ENCODE measurements at places on chromosomes 13 and 19.
A peak's percentile ranks its signal among the peaks of the same experiment; 100 is the strongest.

- DNase-seq = no peak
Observed at GRCh38 chr13:34465423-34465922, 476.6 kb upstream of the NBEA start.

DNA sequence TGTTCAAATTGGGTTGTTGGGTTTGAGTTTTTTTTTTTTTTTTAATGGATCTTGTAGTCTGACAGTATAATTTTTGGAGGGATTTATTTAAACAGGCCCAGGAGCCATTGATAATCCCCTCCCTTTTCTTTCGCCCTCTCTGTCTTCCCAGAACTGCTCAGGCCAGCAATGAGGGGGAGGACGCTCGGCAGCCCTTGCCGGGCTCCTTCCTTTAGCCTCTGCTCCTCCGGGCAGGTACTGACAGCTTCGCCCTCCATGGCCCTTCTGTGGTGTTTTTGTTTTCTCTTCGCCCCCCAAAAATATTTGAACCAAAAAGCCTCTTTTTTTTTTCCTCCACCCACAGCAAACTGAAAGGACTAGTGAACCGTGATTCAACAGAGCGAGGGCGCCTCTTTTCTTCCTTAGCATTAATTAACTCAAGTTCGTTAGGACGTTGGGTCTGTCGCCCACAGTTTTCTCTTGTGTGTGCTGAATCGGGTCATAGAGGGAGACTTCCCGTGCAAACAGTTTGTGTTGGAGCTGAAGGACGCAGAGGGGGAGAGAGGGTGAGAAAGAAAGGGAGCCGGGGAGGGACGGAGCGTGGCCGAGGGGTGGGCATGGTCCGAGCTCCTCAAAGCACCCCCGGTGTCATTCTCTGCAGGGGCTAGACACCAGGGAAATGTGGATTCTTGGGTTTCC is 21.5 kb downstream of the NFIX start:
- peak; percentile 12 for DNase-seq

GRCh38 chr19:31553846-31554215 is 204.6 kb upstream of the TSHZ3 start:
- no peak for DNase-seq

- DNase-seq = no peak
Observed at GRCh38 chr19:35397064-35397463, 26.2 kb downstream of the GPR42 start.

DNA sequence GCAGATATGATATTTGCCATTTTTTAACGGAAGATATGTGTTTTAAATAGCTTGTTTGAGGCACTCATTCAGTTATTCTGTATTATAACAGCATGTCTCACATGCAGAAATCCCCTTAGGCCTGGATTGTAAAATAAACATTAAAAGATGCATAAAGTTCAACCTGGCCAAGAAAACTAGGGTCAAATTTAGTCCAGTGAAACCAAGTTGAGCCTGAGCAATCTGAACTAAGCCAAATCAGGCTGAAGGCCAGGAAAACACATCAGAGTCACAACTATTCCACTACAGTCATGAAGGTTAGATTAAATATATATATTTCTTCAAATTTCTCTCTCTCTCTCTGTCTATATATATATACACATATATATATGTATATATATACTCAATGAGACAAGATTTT is 504.8 kb downstream of the SLITRK1 start:
- no peak for DNase-seq

DNA sequence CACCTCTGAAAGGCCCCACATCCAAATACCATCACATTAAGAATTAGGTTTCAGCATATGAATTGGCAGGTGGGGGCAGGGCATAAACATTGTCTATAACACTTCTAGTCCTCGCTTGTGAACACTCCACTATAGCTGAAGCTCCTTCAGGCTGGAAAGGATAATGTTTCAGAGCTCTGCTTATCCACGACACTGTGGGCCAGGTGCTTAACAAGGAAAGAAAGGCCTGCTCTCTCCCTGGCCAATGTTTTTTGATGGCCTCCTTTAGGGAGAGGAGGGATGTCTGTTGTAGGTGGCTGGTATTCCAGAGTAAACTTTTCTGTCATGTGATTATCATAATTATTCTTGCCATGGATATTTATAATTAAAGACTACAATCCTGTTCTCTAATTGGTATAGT is 86.4 kb downstream of the CCNA1 start:
- no peak for DNase-seq

DNA sequence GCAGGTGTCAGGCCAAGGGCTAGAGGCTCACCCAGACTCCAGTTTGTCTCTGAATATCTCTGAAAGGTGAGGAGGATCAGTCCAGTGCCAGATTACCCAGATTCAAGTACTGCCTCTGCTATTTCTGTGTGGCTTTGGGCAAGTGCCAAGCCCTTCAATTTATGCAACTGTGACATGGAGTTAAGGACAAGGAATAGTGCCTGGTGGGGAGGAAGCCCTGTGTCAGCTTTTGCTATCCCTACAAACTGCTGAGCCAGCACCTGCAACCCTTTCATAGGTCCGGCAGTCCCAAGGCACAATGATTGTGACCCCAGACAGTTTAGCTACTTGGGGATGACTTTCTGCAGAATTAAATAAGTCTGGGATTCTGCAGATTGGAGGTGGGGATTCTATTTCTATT is 123.0 kb downstream of the KL start:
- DNase-seq = peak; percentile 11

DNA sequence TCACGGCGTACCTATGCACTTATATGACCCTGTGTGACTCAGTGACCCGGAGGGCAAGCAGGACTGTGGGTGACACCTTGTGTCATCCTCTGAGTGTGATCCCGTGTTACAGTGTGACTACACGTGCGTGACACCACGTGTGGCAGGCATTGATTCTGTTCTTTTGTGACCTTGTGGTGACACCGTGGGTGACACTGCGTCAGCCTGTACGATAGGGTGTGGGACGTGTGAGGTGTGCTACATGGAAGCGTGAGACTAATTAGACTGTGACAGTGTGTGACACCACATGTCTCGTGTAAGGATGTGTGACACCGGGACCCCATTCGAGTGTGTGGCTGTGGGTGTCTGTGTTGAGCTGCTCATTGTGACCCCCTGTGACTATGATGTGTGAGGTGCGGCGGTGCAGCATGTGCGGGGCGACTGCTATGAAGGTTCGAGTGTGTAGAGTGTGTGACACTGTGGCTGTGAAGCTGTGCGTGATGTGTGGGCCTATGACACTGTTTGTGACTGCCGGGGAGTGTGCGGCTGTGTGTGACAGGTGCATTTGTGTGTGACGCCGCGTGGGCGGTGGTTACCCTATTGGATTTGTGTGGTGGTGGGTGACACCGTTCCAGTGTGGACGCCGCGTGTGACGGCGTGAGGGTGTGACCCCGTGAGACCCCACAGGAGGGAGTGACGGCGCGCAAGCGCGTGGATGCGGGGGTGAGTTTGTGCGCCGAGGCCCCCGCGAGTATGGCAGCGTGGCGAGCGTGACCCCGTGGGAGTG is 399 bp upstream of the SPTBN4 start:
- no peak for DNase-seq

DNA sequence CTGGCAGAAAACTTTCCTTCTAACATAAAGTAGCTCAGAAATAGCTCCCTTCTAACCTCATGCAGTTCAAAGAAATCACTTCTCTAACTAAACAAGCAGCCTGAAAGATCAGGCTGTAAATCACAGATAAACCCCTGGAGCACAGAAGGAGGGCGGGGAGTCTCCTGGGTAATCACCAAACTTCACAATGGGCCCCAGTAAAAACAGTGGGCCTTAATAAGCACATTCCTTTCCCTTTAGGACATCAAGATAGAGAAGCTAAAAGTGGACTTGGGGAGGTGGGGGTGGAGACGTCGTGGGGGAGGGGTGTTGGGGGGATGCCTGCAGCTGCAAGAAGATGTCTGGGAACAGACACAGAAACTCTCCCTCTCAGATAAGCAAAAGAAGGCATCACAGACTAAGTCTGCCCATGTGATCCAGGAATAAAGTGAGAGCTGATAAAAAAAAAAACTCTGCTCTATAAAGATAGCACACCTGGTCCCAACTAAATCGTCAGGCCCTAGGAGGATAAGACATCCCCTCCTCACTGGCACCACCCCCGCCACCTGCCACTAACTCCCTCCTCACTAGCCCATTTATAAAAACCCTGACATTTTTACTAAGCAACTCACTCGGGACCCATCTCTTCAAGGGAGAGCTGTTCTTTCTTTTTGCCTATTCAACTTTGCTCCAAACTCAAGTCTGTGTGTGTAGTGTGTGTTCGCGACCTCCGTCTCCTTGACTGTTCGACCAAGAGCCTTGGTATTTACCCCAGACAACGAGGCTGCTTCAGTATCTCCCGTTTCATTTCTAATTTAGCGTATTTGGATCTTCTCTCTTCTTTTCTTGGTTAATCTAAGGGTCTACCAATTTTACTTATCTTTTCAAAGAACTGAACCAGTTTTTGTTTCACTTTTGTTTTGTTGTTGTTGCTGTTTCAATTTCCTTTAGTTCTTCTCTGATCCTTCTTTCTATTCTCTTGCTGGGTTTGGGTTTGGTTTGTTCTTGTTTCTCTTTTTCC is 31.7 kb downstream of the DNAJC15 start:
- no peak for DNase-seq

- DNase-seq = no peak
Observed at GRCh38 chr13:41609828-41610227, 152.5 kb downstream of the RGCC start.

- DNase-seq = no peak
Observed at GRCh38 chr13:30142486-30143211, 164.7 kb downstream of the KATNAL1 start.

DNA sequence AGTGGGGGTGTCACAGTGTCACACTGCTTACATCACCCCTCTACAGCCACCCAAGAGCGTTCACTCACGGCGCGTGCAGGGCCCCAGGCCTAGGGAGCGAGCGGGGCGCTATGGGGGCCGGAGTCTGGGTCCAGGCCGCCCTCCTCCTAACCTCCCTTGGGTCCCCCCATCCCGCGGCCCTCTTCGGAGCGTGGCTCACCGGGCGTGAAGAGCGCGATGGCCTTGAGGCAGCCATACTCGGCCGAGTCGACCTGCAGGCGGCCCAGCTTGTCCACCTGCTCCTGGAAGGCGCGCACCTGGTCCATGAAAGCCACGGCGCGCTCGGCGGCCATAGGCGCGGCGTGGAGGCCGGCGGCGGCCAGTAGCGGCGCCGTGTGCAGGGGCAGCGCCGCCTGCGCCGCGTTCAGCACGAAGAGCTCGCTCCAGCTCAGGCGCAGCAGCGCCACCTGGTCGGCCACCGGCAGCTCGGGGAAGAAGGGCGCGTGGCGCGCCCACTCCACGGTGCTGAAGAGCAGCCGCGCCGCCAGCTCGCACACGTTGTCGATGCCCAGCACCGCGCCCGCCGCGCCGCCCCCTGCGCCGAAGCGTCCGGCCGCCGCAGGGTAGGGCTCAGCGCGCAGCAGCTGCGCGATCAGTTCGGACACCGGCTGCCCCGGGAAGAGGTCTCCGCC is 9.4 kb downstream of the OCEL1 start:
- peak; percentile 67 for DNase-seq

DNA sequence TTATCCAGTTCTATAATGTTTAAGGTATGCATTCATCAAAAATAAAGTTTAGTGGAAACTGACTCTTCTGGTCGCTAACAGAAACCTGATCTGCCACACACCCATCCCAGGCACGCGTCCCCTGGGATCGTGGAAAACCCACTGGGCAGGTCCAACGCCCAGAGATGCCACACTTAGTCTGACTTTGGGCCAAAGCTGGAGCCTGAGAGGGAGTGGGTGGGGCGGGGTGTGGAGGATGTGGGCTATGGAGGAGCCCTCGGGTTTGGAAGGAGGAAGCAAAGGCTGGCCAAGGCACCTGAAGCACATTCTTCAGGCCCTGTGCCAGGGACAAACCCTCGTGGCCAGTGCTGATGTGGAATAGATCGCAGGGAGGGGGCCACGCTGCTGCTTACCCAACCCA is 2.5 kb downstream of the IGFL1 start:
- no peak for DNase-seq

Data from NCI-H1092 treated with DMSO at 0.1 percent for 48 hours (cell line).